Stimulated activated CD4-positive, alpha-beta T cell treated with anti-CD3 and anti-CD28 coated beads, Interleukin-12 subunit alpha, Interleukin-12 subunit beta, amount 100 ng/mL, for 24 hours (primary cell): ENCODE measurements at places on chromosomes 1 and 21.

DNA sequence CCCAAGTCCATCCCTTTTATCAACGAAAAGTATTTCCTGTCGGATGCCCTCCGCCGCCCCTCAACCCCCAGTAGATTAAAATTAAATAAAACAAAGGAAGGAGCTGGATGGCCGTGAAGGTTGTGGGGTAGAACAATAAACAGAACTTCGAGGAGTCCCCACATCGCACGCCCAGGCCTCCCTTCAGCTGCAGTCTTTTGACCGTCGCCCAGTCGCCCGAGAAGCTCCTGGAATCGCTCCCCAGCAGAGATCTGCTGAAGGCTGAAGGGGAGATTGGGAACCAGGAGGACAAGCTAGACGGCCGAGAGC is 905 bp downstream of the BARHL2 start:
- DNase-seq, result no peak

- DNase-seq, result no peak
Observed at GRCh38 chr1:17632541-17633184, 93.2 kb downstream of the ARHGEF10L start.

DNA sequence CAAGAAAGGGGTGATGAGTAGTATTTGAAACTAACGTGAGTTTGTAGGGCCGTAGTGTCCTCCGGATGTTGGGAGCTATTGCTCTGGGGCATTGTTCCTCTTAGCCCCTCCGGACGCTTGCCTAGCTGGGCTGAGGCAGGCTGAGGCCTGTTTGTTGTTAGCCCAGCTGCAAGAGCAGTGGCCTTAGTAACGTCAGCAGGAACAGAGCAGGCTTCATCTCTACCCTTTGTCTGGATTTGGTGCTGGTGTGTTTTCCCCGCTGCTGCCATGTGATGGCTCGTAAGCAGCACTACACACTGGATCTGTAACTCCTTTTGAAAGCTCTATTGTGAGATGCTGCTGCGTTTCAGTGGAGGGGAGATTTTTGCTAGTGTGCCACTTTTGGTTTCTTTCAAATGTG is 57.6 kb downstream of the DNM3 start:
- no peak for DNase-seq

DNA sequence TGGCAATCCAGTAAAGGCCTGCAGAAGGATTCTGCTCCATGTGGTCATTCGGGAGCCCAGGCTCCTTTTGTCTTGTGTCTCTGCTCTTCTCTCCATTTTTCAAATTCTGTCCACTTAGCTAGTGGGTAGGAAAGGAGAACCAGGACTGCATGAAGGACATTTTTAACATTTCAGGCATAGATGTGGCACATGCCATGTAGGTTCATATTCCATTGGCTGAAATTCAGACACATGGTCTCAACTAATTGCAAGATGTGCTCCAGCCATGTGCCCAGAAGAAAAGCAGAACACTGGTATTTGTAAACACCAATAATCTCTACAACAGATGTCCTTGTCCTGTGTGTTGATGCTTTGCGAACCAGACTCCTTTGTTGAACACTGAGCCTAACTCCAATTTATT is 85.2 kb upstream of the WLS start:
- no peak for DNase-seq

- DNase-seq, result no peak
Observed at GRCh38 chr1:19424651-19425570, 60.4 kb downstream of the CAPZB start.

GRCh38 chr1:235874261-235874660 is 7.6 kb upstream of the LYST start:
- no peak for DNase-seq

- no peak for DNase-seq
Observed at GRCh38 chr1:45314266-45314665, 12.4 kb upstream of the HPDL start.

GRCh38 chr1:98929437-98929836 is 75.2 kb downstream of the PLPPR5 start:
- DNase-seq, result no peak

DNA sequence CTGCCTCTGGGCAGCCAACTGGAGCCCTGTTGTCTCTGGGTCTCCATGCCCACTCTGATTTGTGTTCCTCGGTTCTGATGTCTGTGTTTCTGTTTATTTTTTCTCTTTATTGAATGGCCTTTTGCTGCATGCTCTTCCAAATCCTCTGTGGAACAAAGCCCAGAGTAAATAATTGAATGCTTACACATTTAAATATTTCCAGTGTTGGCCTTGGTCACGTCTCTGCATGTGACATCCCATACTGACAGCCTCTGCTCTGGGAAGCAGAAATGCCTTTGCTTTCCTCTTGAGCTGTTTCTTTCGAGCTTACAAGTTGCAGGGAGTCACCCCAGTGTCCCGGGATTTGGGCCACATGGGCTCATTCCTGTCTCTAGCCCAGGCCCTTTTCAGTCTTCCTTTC is 267.9 kb downstream of the PTPRU start:
- no peak for DNase-seq

DNA sequence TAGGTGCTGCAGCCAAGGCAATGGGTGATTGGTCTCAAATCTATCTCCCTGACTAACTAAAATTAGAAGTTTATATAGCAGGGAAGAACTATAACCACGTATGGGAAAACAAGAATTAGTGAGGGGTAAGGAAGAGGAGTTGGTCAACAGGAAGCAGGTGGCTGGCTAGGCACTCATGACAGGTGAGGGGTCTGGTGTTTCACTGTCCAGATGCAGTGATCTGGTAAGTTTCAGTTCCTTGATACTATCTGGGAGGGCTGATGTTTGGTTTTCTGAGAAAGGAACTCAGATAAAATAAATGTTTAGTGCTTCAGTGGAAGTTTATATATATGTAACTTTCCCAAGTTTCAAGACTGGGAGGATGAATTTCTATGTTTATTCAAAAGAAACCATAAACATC is 11.6 kb upstream of the POU2F1 start:
- DNase-seq, result no peak

DNA sequence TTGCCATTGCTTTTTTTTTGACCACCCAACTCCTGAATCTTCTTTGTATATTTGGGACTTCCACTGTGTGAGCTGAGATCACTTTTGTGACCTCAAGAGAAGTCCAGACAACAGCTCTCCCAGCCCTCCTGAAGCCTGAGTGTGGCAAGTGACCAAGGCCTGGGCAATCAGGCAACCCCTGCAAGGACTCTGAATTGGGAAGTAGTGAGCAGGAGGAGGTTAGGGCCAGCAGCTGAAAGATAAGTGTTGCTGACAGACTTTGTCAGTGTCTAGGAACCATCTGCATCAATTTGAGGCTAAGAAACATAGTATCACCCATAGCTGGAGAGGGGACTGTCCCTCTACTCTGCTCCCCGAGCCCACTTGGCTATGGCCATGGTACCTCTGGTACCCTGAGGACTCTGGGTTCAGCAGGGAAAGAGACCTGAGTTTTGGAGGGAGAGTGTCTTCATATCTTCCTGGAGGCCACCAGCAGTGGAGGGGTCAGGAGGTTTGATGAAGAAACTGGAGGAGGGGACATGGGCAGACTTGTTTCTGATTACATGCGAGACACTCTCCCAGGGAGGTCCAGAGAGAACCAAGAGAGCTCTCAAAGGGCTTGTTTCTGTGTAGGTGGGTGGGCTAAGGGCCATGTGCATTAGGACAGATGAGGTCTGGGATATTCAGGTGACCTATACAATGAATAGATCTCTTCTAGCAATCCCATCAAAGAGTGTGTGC is 147.0 kb upstream of the DNAH14 start:
- no peak for DNase-seq

DNA sequence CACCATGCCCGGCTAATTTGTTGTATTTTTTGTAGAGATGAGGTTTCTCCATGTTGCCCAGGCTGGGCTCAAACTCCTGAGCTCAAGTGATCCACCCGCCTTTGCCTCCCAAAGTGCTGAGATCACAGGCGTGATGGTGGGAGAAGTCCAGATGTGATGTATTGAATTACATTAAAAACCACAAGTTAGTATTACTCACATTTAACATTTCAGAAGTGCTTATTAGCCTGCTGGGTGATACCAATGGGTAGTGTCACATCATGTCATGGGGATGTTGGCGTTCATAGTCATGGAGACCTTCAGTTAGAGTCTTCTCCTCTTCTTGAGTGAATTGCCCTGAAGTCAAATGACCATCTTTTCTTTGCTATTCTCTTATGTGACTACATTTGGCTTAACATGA is 63.6 kb upstream of the VAMP3 start:
- no peak for DNase-seq

GRCh38 chr1:206460836-206461426 is 9.3 kb upstream of the IKBKE start:
- DNase-seq, result no peak

DNA sequence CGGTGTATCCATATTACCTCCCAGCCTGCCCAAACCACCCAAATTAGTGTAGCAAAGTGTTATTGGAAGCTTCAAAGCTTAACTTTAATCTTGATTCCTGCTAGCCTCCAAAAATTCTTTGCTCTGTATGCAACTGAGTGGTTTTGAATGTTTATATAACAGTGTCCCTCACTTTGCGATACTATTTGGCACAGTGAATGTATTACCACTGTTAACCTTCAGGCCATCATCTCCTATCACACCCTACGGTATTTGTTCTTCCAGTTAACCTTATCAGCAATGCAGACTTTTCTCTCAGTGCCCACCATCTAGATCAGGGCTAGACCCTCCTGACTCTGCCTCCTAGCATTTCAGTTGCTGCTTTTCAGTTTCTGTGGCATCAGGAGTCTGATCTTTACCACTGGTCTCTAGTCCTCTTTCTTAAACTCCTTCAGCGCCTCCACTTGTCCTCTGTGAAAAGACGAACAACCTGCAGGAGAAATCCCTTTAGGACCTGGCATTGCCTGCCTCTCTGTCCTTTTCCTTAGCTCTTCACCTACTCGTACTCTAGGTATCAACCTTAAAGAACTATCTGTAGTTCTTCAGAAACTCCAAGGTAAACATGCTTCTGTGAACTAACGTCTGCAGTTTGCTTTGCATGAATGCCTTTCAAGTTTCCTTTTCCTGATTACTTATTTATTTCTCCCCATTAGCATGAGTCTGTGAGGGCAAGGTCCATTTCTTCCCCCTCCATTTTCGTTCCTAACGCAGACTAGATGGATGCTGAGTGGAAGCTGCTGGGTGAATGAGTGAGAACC is 71.7 kb downstream of the SNX7 start:
- DNase-seq, result no peak

DNA sequence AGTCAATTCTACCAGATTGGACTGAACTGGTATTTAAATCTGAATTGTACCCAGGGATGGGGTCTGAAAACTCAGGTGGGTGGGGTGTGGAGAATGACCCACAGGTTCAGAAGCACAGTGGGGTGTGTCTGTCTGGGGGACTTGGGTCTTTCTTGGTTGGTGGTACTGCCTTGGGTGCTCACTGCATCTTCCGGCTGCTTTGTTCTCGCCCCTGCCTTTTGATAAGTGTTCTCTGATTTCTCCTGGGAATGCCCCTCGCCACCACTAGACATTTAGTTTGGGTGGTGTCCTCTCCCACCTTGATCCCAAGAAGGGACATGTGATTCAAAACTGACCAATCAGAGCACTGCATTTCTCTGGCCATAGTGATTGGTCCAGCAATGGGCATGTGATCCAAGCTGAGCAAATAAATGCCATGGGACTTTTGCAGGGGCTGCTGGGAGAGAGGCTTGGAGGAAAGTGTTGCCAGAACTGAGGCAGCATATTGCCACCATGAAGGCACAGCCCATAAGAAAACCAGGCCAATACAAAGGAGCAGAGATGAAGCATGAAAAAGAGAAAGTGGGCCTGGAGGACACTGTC is 270.5 kb downstream of the NPHP4 start:
- DNase-seq, result no peak

DNA sequence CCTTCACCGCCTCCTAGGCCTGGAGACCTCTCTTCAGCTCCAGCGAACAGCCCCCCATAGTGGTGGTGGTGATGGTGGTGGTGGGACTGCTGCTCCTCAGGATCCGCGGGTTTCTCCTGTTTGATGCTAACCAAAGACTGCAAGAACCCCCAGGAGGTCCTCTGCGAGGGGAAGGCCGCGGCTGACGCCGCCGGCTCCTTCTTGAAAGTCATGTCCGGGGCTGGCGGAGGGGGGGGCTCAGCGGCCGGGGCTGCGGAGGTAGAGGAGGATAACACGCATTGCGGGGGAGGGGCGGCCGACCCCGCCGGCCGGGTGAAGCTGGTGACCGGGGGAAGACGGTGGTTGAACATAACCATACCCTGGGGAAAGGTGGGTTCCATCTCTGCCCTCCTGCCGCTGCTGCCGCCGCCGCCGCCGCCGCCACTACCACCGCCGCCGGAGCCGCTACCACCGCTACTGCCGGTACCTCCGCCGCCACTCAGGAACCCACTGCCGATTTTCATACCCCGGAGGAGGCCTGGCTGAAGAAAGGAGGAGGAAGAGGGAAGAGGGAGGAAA is 554 bp downstream of the ZNF281 start:
- DNase-seq, result peak; percentile 20

DNA sequence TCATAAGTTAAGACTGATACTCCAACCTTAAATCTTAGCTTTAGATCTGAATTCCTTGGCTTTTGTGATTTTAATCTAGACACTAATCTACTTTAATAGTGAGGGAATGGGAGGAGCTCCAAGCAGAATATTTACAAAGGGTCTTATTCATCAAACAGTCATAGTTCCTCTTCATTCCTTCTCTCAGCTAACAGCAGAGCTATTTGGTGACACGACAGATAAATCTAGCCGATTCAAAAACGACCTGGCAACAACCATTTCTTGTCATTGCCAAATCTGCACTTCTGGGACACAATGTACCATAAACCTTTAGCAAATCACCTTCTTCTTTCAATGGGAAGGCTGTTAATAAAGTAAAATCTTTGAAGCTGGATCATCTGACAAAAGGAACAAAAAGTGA is 52.8 kb upstream of the FOXD3 start:
- no peak for DNase-seq
